ENCODE measurements at places on chromosomes 12 and 14.

- DNase-seq, result no peak
Measured at GRCh38 chr14:44113769-44114730, 393.0 kb downstream of the FSCB start.

DNA sequence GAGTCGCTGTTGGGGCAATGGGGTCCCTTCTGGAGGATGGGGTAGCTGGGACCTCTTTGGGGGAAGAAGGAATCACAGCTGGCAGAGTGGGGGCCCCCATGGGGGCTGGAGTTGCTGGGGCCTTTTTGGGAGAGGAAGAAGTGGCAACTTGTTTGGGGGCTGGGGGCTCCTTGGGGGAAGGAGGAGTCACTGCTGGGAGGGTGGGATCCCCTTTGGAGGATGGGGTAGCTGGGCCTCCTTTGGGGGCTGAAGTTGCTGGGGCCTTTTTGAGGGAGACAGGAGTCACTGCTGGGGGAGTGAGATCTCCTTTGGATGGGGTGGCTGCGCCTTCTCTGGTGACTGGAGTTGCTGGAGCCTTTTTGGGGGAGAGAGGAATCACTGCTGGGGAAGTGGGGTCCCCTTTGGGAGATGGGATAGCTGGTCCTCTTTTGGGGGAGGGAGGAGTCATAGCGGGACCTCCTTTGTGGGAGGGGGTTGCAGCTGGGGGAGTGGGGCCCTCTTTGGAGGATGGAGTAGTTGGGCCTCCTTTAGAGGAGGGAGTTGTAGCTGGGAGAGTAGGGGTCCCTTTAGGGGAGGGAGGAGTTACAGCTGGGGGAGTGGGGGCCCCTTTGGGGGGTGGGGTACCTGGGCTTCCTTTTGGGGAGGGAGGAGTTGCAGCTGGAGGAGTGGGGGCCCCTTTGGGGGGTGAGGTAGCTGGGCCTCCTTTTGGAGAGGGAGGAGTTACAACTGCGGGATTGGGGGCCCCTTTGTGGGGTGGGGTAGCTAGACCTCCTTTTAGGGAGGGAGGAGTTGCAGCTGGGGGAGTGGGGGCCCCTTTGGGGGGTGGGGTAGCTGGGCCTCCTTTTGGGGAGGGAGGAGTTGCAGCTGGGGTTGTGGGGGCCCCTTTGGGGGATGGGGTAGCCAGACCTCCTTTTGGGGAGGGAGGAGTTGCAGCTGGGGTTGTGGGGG, 7.9 kb downstream of the NACA start:
- DNase-seq, result no peak

GRCh38 chr12:132319359-132319950, 9.9 kb downstream of the GALNT9 start:
- DNase-seq, result no peak

GRCh38 chr14:71078500-71078899, 171.2 kb downstream of the PCNX1 start:
- no peak for DNase-seq

DNA sequence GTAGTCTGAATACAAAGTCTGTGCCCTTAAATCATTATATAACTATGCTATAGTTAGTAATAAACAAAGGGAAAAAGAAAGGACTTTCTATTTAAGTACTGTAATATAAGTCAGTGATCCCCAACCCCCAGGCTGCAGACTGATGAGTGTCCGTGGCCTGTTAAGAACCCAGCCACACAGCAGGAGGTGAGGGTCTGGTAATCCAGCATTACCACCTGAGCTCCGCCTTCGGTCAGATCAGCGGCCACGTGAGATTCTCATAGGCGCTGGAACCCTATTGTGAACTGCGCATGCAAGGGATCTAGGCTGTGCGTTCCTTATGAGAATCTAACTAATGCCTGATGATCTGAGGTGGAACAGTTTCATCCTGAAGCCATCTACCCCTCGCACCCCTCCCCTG, 15.7 kb downstream of the NFYB start:
- DNase-seq, result no peak

DNA sequence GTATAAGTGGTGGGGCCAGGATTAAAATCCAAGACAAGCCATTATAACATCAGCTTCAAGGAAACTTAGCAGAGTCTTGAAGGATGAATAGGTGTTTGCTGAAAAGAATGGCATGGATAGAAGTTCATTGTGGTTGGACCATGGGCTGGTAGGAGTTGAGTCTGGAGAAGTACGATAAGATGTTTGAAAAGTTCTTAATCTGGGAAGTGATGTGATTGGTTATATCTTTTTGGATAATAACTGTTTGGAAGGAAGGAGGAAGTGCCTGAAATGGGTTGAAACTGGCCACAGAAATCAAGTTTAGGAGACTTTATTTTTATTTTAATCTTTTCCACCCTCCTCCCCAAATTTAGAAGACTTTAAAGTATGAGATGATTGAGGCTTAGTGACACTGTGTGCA, 4.9 kb downstream of the DENR start:
- no peak for DNase-seq

GRCh38 chr14:22226381-22226780, 362.6 kb downstream of the DAD1 start:
- DNase-seq, result no peak

DNA sequence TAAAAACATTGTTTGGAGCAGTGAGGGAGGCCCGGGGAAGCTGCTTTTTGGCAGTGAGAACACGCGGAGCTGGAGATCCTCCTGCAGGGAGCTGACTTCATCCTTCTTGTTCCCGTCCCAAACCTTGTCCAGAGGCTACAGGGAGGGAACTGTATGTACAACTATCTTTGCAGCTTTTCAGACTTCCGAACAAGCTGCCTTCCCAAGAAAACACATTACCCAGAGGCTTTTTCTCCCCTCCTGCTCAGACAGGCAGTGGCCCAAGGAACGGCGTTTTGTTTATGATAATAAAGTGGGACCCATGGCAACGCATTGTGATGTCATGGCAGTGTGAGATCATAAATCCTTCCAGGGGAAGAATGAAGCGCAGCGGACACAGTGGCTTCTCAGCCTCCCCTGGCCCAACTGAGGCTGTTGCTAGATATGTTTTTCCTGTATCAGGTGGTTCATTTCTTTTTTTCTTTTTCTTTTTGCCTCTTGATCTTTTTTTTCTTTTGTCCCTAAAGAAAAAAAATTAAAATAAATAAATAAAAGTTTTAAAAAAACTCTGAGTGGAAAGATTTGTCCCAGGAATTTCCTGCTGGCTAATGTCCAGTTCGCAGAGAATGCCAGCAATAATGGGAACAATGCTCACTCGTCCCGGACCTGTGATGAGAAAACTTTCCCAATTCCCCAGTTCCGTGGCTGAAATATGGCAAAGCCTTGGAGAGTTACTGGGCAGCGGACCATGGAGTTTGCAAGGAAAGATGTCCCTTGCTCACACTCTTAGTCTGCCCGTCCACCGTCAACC, 103.4 kb upstream of the MAP1LC3B2 start:
- no peak for DNase-seq

DNA sequence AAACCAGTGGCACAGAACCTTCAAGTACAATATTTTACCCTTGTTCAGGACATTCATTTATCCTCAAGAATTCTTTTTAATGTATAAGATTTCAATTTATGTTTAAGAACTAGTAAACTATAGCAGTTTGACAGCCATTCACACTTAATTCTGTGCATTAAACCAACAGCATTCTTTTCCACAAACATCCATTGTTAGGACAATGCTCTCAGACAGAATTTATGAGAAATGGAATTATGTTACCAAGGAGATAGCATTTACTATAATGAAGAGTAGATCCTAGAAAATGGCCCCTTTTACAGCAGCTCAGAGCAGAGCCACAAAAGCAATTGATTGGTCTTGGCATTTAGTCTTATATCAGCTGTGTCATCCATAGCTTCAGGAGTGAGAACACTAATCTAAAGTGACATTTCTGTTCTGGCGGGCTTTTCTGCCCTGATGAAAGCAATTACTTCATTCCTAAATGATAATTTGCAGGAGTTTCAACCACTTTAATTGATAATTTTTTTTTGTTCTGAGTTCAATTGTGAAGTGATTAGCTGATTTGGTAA, 268.9 kb downstream of the NPAS3 start:
- DNase-seq, result no peak

- DNase-seq, result no peak
Measured at GRCh38 chr12:69428351-69429073, 41.7 kb upstream of the FRS2 start.

DNA sequence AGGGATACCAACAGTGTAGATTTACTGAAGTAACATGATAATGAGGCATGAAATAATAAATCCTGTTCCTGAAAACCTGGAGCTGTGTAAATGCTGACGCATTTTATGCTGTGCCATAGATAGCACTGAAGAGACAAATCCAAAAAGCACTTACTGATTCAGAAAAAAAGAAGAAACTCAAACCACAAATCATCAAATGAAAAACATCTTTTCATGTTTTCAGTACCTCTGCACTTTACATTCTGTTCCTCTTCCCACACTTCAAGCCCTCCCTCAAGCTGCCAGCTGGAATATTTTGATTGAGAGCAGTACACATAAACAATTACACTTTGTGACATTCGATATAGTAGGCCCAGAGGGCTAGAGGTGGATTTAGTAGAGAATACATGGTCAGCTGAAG, 362.3 kb downstream of the NAV3 start:
- no peak for DNase-seq

DNA sequence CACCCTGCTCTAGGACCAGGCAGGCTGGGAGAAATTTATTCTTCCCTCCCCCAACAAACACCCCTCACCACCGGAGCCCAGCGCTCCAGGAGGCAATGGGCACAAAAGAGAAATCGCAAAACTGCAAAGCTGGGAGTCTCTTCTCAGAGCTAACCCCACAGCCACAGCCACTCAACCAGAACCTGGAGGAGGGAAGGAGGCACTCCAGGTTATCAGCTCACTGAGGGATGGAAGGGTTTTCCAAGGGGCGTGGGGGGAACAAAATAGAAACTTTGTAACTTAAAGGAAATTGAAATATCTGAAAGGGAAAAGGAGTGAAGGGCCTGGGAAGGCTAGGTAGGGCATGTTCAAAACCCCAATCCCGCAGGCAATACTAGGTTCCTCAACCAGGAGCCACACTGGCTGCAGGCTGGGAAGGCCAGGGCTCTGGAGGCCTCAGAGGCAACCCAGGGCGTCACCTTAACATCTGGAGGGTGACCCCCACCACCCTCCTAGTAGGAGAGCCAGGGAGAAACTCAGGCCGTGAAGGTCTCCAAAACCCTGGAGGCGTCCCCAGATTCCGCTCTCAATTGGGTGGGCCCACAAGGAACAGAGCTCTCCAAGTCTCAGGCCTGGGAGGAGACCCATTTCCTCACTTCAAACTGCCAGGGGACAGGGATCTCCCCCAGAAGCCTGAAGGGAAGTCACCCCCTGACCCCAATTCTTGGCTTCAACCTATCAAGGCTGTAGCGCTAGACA, 3.2 kb downstream of the KDM2B start:
- DNase-seq, result no peak

DNA sequence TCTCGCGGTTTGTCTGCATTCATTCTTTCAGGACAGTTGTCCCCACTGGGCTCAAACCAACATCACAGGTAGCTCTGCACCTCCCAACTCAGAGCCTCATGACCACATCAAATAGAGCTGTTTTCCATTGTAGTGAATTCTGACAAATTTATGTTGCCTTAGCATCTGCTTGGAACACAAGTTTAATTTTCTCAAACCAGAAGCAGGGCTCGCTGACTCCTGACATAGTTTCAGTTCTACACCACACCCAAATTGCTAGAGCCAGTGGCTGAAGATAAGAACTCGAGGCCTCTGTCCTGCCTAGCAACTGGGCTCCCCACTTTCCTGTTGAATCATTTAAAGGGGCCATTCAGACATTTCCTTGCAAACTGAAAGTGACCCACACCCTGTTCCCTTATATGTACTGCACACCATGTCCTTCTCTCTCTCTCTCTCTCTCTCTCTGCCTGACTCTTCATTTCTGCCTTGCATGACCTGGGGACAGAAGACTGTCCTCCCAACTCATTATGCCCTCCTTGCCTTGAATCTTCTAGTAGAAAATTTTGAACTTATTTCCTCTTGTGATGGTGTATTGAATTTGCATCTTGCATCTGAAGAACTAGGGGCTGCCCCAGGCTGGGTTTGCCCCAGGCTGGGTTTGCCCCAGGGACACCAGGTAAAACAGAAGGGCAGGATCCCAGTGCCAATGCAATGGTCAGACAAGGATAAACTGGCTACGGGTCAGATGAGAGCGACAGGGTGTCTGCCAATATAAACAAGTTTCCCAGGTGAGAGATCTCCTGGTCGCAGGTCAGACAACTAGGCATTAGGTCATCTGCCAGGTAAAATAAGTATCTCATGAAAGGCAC, 9.7 kb upstream of the WSCD2 start:
- no peak for DNase-seq

GRCh38 chr14:30005114-30005808, 77.6 kb upstream of the PRKD1 start:
- DNase-seq, result no peak

DNA sequence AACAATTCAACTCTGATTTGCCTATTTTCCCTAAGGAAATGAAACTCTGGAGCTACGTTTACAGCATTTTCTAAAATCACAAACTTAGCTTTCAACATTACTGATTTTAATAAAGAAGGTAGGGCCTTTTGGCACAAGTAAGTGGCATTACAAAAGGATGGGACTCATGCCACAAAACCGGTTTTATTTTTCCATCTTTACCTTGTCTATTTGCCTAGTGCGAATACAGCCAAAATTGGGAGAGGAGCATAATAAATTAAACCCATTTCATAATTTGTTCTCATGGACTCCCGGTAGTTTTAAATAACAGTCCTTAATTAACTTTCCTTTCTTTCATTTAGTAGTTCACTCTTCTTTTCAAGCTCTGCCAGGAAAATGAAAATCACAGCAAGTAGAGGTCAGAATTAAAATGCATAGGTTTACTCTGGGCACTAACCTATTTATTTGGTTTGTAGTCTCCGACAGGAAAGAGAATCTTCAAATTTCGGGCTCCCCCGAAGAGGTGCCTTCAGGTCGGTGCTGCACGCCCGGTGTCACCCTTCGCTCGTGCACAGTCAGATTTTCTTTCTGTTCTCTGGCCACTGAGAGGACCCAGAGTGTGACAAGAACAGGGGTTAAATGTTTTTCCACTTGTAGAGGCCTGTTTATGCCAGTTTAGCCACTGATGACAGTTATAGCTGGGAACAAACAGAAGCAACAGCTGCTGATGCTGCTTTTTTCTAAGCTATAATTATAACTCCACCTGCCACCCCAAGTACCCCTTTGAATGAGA, at the start of gene BEST3:
Gene BEST3 (minus strand): TSS at position 535 of the 772 bp plus-strand sequence. CDS start 1,505 bp downstream, outside the sequence.
- no peak for DNase-seq

GRCh38 chr14:100640471-100641273, 53.5 kb upstream of the BEGAIN start:
- DNase-seq, result no peak

DNA sequence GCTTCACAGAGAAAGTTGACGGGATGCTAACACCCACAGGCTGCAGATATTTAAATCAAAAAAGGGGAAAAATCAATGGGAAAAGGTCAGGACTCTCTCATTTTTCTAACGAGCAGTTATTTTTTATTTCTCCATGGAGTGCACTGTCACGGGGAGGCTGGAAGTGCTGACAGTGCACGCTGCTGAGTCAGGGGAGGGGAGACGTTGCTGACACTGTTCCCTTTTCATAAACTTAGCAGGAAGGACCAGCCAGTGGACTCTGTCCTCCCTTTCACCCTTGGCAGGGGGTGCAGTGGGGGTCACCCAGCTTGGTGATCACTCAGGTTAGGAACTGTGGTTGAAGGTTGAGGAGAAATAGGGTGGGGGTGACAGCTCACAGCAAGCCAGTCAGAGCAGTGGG, 65.6 kb upstream of the FUT8 start:
- DNase-seq, result peak; percentile 6

GRCh38 chr14:103130965-103131364, 7.7 kb downstream of the TNFAIP2 start:
- DNase-seq, result no peak

GRCh38 chr14:100788942-100789341, 37.0 kb upstream of the MEG3 start:
- no peak for DNase-seq

Data from hippocampal formation (tissue), 2 donors.